Stimulated activated CD8-positive, alpha-beta memory T cell treated with anti-CD3 and anti-CD28 coated beads, Interleukin-15, amount 100 ng/mL, for 4 hours (primary cell): ENCODE measurements at places on chromosomes 2 and 18.

GRCh38 chr18:79420033-79420745, 24.5 kb downstream of the NFATC1 start:
- no peak for DNase-seq

DNA sequence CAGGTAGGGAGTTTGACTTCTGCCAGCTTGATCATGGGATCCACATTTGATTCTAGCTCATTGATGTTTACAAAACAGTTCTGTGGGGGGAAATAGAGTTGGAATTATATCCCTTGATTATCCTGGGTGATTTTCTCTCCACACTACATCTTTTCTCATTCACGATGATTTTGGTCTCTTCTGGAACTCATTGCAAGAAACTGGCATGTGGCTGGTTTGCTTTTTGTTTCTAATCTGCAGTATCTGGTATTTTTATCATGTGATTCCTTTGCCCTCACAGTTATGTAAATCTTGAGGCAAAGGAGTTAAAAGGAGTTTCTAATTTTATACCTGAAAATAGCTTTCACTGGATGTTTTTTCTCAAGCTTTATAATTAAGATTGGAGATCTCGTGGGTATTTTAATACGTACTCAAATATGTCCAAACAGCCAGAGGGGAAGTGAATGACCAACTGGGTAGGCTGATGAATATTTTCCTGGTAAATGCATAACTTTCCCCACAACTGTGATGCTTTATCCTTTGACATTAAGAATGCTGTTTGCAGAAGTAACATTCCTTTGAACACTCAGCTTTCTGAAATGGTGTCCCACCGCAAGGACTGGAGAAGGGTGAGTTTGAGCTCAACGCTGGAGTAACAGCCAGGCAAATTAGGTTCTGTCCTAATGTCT, 502.9 kb upstream of the ZEB2 start:
- no peak for DNase-seq

- DNase-seq = no peak
These were observed 37.8 kb upstream of the RTTN start for GRCh38 chr18:70243131-70243929.

GRCh38 chr2:33241581-33241980, 234.9 kb upstream of the RASGRP3 start:
- DNase-seq = no peak

GRCh38 chr2:54239427-54239826, 16.6 kb downstream of the TSPYL6 start:
- DNase-seq = no peak

DNA sequence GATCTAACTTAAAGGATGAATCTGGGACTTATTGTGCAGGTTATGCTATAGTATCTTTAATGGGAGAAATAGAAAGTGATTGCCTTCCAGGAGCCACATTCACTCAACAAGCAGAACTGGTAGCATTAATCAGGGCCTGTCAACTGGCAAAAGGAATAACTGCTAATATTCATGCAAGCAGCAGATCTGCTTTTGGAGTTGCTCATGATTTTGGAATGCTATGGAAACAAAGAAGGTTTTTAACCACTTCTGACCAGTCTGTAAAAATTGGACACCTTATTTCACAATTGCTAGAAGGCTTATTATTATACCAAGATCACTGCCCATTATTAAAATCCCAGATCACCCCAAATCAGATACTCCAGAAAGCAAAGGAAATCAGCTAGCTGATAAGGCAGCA, 200.4 kb downstream of the MREG start:
- DNase-seq = no peak

- DNase-seq = no peak
These were observed 3.1 kb downstream of the ARHGAP25 start for GRCh38 chr2:68737711-68738110.

DNA sequence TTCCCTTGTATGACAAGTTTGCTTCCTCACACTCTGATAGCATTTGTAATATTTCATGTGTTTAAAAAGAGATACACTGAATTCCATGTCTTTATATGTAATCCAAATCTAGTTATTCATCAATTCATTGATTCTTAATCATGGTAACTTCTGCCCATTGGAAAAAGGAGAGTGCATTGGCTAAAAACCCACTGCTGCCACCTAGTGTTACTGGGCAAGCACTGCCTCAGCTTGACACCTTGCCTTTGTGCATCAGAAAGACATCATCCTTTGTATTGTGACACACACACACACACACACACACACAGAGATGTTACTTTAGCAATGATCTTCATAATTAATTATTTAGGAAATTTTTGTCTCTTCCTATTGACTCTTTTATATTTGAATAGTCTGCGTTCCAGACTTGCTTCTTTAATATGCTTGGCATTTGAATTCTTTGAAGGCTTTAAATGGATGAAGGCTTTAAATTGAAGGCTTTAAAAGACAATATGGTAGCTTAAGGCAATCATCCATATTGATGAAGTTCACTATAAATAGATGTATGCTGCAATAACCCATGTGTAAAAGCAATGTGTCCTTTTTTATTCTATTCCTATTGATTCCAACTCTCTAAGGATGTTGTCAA, 414.2 kb upstream of the CHST9 start:
- no peak for DNase-seq

DNA sequence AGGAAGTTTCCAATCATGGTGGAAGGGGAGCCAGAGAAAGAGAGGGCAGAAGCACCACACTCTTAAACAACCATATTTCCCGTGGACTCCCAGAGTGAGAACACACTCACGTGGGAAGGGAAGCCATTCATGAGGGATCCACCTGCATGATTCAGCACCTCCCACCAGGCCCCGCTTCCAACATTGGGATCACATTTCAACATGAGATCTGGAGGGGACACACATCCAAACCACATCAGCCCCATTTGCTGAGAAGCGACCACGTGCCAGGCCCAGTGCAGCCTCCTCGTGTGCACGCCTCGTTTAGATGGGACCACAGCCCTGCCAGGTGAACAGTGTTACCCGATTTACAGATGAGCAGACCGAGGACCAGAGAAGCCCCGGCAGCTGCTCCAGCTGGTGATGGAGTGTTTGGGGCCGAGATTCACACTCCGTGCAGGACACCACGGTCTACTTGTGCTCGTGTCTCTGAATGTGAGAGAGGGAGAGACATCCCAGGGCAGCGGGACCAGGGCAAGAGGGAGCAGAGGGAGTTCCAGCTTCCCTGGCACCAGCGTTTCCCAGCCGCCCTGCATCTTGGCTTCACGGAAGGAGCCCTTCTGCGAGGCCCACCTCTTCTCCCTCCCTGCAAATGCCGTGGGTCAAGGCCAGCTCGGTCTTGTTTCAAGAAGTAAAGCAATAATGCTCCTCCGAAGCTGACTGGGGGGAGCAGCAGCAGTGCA, 76.9 kb upstream of the ODC1 start:
- no peak for DNase-seq

GRCh38 chr18:63293935-63294334, 25.6 kb downstream of the BCL2 start:
- no peak for DNase-seq

DNA sequence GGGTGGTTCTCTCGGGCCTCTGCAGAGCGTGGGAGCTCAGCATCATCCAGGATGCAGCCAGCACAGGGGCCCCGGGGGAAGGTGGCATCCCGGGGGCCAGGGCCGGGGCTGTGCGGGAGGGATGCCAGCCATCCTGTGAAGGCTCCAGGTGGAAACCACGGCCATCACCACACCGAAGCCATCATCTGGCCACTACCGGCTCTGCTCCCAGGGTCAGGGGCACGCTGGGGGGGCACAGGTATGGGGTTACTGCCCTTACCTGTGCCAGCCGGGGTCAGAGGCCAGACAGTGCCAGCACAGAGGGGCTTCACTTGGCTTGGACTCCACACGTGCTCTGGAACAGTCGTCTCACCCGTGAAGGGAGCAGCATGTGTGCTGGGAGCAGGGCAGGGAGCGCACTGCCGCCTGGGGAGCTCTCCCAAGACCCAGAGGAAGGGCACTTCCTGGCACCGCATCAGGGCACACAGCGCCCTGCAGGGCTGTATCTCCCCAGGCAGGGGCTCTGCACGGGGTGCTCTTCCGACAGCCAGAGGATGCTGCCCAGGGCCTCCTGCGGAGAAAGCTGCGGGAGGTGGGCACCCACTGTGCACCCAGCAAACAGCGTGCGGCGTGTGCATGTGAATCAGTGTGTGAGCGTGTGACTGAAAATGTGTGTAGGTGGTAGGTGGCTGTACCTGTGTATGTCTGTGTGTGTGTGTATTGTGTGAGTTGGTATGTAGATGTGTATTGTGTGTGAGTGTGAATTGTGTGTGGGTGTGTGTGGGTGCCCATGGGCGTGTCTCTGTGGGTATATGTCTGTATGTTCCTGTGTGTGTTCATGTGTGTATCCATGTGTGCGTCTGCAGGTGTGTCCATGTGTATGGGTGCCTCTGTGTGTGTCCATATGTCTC, 75.0 kb downstream of the PTGR3 start:
- DNase-seq = no peak

- DNase-seq = no peak
These were observed 317.3 kb downstream of the RBM43 start for GRCh38 chr2:150944315-150944714.

GRCh38 chr18:58527285-58527951, 101.5 kb downstream of the ALPK2 start:
- no peak for DNase-seq

- no peak for DNase-seq
These were observed 35.9 kb downstream of the PTGR3 start for GRCh38 chr18:75173125-75173432.

GRCh38 chr18:33660696-33661310, 82.8 kb downstream of the ASXL3 start:
- DNase-seq = no peak

DNA sequence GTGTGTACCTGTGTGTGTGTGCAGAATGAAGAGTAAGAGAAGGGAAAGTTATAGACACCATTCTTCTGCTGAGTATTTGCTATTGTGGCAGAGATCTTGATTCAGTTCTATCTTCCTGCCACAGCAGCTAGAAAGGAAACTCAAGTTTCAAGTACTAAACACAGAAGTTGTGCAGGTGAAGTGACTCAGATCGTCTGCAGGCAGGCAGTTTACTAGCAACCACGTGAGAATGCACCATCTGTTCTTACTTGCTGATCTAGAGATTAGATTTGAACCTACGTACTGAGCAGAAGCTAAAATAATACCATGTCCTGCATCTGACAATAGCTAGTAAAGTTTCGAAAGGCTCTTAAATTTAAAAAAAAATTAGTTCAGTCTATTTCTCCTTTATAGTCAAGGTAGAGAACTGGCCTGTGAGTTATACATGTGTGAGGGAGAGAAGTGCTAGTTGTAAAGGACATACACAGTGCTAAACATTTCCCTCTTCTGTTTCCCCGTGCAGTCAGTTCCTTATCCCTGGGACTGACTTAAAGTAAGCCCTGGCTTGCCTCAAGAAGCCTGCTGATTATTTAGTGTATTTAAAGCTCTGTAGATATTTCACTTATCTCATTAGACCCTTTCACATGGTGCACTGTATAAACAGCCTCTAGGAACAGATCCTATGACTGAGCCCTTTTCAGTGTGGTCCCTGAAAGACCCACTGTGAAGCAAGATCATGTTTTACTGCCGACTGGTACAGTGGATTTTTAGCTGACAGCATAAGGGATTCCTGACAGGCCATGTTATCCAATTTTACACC, 45.0 kb downstream of the SLC38A11 start:
- no peak for DNase-seq

- DNase-seq = no peak
These were observed 135.5 kb upstream of the CREB1 start for GRCh38 chr2:207394203-207394781.

DNA sequence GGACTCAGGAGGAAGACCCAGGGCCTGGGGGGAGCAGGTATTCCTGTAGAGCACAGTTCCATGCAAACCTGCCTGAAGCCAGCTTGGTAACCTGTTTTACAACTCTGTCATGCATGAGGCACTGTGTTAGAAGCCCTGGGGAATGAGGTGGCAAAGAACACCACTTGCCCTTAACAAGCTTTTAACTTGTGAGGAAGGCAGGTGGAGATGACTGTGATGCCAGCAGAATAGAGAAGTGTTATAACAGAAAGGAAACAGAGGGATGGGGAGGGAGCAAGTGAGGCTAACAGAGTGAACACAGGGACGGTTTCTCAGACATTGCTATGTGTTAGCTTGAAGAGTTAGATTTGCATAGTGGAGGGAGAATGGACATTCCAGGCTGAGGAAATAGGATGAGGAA, 11.5 kb upstream of the IL1A start:
- DNase-seq = no peak

GRCh38 chr18:66662632-66663031, 58.7 kb upstream of the CDH19 start:
- DNase-seq = no peak
